ENCODE measurements at places on chromosomes 6 and 20. TPM values are rescaled to one million over a fixed set of nuclear protein-coding genes. Genes with fewer than 3 reads are reported as not detected.

RAMACL gene
- total RNA-seq, result 8.0 TPM

TAAR2 gene
- not detected for total RNA-seq

MLIP gene
- 0.20 TPM for total RNA-seq

TFAP2B gene
- total RNA-seq, result not detected

JAG1 gene
- total RNA-seq, result 51.6 TPM

COL21A1 gene
- total RNA-seq, result 15.6 TPM

LEMD2 gene
- total RNA-seq, result 61.5 TPM

BTNL2 gene
- total RNA-seq, result not detected

NRSN1 gene
- total RNA-seq, result not detected

MUCL3 gene
- total RNA-seq, result 4.6 TPM

CALHM5 gene
- total RNA-seq, result 1.9 TPM

MAN1A1 gene
- total RNA-seq, result 74.0 TPM

GRCh38 chr6:12060780-12061609, 48.9 kb downstream of the HIVEP1 start:
- DNase-seq, result peak; percentile 77

GRCh38 chr6:101711518-101711917, 318.0 kb downstream of the GRIK2 start:
- no peak for DNase-seq

DNA sequence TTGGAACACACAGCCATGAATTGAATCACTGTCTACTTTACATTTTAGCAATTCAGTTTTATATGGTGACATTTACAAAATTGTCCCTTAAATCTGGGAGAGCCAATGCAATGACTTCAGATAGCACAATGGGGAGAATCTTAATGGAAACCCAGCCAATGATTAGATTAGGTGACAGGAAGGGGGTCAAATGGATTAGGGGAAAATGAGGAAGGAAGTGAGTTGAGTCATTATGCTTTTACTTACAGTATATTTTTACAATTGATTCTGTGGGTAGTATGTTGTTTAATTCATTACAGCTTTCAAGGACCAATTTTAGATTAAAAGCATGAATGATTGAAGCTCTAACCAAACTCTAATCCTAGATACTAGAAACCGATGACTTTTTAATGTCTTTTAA, 229.8 kb downstream of the SOX4 start:
- DNase-seq, result no peak

DNA sequence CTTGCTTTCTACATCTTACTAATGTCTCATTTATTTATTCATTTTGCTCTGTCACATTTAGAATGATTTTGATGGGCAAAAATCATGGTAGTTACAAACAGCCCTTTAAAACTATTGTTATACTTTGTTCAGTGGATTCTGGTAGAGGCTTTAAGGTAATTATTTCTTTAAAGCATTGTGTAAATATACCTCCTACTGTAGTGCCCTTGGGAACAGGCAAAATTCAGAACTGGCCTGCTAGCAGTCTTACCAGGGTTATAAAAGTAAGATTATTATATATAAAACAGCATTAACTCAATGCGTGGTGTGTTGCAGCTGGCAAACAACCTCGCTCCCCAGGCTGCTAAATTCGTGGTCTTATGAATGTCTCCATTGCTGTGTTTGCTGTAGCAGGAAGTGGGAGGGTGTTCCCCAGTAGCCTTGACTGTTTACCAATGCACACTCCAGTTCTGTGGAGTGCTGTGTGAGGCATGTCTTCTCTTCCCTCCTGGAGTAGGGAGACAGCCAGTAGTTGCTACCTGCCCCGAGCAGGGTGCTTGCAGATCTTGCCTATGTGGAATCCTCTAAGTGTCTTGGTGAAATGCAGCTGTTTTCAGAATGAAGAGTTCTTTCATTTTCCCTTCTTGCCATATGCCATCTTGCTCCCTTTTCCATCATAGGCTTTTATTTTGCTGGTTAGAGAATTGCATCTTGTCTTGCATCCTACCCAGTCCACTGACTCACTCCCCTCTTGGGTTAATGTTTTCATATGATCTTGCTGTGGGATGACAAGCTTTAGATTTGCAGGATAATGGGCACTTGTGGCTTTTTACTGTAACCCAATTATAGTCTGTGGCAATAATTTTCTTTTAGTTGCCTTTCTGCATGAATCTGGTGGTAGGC, 45.3 kb downstream of the IGF2R start:
- no peak for DNase-seq

- DNase-seq, result no peak
Measured at GRCh38 chr6:131954059-131954774, 3.0 kb upstream of the CCN2 start.

- no peak for DNase-seq
Measured at GRCh38 chr6:96917098-96917497, 7.4 kb upstream of the KLHL32 start.

GRCh38 chr6:18308070-18308735, 43.9 kb upstream of the DEK start:
- no peak for DNase-seq

GRCh38 chr6:3643921-3644738, 107.4 kb downstream of the PXDC1 start:
- no peak for DNase-seq

GRCh38 chr6:82205930-82206392, 41.6 kb downstream of the IBTK start:
- no peak for DNase-seq

DNA sequence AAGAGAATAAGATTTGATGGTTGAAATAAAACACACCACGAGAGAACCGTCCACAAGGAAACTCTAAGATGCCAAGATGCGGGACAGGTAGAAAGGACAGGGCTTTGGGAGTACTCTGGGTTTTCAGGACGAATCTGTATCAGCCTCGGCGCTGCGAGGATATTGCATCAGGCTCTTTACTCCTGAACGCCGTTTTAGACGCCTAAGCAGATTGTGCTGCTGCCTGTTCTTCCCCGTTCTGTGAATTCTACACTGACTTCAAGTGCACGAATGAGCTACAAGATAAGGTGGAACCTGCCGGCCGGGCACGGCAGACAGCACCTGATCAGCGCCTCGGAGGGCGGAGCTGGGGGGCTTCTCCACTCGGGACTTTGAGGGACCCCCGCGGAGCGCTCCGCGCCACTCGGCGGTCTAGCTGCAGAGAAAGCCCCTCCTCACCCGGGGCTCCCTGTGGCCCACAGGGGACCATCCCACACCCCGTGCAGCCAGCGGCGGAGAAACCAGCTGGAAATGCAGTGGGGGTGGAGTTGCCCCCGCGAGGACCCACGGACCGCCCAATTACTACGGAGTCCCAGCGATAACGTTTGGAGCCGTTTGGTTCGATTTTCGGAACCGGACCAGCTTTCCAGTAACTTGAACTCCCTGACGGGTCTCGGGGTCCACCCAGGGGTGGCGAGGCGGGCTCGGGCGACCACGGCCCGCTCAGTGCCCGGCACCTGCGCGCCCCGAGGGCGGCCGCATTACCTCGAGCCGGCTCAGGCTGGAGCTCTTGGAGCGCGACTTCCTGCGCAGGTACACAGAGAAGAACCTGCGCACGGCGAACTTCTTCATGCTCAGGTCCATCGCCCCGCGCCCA, 646 bp downstream of the RPS6KA2 start:
- DNase-seq, result peak; percentile 77

- no peak for DNase-seq
Measured at GRCh38 chr6:75077701-75078100, 128.2 kb downstream of the COL12A1 start.

DNA sequence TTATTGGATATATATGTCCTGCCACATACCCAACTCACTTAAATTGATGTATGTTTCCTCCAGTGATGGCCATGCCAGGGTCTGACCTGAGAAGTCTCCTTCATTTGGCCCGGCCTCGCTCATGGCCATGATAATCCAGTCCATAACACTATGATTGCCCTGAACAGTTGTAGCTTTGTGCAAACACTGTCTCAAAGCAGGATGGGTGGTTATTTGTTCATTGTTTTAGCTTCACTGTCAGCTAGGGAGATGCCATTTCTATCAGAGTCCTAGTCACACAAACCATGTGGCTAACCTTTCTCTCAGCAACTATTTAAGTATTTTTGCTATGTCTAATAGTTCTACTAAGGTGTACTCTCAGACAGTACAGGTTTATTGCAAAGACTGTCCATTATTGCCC, 47.6 kb upstream of the ZNF337 start:
- DNase-seq, result no peak

DNA sequence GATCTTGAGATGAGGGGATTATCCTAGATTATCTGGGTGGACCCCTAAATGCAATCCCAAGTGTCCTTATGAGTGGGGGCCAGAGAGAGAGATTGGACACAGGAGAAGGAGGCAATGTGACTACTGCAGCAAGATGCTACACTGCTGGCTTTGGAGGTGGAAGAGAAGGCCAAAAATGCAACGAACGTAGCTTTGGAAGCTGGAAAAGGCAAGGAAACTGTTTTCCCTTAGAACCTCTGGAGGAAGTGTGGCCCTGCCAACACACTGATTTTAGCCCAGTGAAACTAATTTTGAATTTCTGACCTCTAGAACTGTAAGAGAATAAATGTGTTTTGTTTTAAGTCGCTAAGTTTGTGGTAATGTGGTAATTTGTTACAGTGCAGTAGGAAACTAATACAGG, 15.7 kb downstream of the PPARD start:
- DNase-seq, result no peak

GRCh38 chr6:84618046-84618752, 146.2 kb downstream of the TBX18 start:
- no peak for DNase-seq

- DNase-seq, result no peak
Measured at GRCh38 chr6:32170294-32170693, 5.6 kb downstream of the AGPAT1 start.

DNA sequence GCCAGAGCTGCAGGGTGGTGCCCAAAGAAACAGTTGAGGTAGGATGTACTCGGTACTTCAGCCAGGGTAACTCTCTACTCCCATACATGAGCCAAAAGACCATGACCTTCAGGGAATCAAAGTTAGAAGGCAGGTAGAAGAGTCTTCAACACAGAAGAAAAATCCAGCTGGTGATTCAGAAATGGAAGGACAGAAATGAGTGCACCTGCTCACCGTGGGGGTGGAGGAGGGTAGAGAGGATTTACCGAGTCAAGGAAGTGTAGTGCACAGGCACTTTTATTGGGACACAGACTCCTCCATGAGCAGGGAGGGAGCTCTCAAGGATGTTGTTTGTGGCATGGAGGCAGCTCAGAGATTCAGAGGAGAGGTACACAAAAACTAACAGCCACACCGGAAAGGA, 330.3 kb upstream of the PRDM1 start:
- DNase-seq, result no peak

GRCh38 chr20:48668451-48668946, 159.3 kb downstream of the PREX1 start:
- DNase-seq, result no peak

DNA sequence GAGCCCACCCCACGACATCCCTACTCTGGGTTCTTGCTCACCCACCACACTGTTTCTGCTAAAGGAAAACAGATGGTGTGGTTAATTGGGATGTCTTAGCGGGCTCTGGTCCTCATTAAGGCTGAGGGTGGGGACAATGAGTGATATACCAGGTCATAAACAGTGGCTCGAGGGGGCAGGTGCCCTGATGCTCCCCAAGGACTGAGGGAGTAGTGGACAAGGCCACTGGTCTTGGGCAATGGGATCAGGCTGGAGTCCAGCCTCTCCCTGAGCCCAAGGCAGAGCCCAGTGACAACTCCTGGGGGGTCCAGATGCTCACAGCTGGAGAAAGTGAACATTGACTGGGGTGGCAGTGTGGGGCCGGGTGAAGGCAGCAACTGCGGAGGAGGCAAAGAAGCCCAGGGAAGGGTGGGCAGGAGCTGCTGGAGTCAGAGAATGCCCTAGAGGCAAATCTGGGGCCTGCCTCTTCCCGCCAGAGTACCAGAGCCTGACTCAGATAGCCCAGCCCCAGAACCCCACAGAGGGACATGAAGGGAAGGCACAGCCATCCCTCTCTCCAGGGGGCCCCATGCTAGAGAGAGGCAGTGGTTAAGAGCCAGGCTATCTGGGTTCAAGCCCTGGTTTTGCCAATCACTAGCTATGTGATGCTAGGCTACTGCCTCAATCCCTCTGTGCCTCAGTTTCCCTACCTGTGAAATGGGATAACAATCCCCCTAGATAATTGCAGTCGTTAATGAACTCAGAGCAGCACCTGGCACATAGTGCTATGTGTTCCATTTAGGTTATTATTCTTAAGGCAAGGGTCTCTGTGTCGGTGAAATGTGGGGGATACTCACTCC, 72.3 kb downstream of the MRPL14 start:
- no peak for DNase-seq

- no peak for DNase-seq
Measured at GRCh38 chr6:3209114-3210023, 18.1 kb downstream of the TUBB2B start.

DNA sequence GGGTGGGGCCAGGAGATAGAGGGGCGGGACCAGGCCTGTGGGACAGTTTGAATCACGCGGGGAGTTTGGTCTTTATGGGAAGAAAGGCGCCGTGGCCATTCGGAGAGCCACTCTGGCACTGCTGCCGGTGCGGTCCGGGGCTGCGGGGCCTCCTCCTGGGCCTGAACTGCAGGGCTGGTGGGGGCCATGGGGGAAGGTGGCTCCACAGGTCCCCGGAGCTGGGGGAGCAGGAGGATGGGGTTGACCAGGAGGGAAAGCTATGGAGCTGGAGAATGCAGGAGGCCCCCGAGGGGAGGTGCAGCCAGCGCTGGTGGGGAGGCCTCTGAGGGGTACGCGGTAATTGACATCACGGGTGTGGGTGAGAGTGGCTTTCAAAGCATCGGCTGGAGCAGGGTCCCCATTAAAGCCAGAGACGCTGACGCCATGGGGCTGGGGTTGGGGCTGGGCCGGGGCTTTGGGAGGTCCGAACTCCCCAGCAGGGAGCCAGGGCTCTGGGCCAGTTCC, 1.8 kb upstream of the BHLHE23 start:
- DNase-seq, result no peak

DNA sequence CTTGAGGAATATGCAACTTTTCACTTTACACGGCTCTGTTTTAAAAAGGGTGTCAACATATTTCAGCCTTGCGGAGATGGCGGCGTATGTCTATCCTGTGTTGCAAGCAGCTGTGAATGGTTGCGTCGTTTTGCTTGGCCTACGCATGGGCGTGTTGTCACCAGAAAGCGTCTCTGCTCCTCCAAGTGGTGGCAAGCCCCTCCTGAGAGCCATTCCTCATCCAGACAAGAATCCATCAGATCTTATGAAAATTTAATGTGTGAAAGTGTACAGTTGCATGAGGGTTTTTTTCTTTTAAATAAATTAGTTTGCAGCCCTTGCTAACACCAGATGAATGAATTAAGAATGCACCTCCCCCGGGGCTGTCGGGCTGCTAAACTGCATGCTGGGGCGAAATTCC, 114.4 kb downstream of the PHACTR3 start:
- no peak for DNase-seq

- no peak for DNase-seq
Measured at GRCh38 chr6:168181316-168181715, 102.3 kb upstream of the FRMD1 start.

DNA sequence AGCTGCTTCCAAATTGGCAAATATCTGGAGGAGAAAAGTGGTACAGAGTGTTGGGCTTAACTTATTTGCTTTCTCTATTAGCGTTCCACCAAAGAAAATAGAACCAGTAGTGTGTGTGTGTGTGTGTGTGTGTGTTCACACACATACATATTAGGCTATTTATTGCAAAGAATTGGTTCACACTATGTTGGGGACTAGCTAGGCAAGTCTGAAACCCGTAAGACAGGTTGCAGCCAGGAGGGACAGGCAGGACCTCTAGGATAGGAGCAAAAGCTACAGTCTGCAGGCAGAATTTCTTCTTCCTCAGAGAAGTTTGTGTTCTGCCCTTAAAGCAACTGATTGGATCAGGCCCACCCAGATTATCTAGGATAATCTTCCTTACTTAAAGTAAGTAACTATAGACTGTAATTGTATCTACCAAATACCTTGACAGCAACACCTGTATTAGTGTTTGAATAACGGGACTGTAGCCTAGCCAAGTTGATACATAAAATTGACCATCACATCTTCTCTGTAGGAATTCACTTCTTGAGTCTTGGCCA, 12.8 kb downstream of the KCTD20 start:
- DNase-seq, result no peak

Data from upper lobe of right lung (tissue), 1 donor.